ENCODE measurements at places on chromosomes 6 and 20.

DNA sequence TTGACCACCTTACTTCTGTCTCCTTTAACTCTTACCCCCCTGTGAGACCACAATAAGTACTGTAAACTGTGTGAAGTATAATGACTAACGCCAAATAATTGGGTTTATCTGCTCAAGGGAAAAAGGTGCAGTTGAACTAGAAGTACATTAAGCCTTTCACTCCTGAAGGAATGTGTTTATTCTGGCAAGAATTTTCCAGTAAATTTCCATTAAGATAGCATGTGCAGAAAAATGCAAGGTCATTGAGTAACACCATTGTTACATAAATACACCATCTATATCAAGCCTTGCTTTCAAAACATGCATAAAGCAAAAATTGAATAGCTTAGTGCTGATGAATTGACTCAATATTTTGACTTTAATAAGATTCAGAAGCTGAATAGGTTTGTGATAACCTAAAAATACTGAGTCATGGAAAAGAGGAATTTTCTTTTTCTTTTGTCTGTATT is 65.4 kb downstream of the ARHGAP18 start:
- DNase-seq, result no peak

GRCh38 chr20:63310265-63310991 is 17.4 kb downstream of the COL20A1 start:
- no peak for DNase-seq

- DNase-seq, result no peak
These were observed 193.1 kb upstream of the ARG1 start for GRCh38 chr6:131379948-131380347.

DNA sequence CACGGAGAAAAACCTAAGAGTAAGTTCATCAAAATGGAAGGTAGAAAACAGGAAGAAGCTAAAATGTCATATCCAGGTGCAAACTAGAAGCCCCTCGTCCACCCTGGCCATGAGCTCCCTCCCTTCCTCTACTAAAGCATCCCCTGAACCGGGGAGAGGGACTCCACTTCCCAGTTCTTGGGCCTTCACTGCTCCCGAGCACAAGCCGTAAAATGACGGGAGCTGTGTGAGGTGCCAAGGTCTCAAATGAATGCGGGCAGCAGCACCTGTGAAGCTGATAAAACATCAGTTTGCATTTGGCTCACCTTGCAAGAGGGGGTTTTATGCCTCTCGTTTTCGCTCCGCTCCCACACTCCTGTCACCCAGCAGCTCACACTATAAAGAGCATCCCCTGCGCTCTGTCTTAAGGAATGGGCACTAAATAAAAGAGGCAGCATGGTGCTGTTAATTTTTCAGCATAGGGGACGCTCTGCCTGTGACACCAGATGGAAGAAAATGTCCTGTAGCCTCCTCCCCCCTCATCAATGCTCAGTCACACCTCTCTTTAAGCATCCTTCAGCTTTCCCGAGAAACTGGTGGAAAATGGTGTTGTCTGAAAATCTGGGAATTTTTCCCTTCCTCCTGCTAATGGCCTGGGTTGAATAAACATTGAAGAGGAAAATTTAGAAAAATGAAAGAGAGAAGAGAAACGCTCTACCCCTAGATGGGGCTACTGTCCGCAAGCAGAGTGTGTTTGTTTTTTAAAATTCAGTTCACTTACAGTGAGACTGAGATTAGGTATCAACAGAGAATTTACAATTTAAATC is 563.0 kb upstream of the AGPAT4 start:
- DNase-seq, result no peak

GRCh38 chr6:95723638-95724037 is 146.3 kb downstream of the MANEA start:
- no peak for DNase-seq

- DNase-seq, result no peak
These were observed 21.9 kb downstream of the MEP1A start for GRCh38 chr6:46815130-46815529.

DNA sequence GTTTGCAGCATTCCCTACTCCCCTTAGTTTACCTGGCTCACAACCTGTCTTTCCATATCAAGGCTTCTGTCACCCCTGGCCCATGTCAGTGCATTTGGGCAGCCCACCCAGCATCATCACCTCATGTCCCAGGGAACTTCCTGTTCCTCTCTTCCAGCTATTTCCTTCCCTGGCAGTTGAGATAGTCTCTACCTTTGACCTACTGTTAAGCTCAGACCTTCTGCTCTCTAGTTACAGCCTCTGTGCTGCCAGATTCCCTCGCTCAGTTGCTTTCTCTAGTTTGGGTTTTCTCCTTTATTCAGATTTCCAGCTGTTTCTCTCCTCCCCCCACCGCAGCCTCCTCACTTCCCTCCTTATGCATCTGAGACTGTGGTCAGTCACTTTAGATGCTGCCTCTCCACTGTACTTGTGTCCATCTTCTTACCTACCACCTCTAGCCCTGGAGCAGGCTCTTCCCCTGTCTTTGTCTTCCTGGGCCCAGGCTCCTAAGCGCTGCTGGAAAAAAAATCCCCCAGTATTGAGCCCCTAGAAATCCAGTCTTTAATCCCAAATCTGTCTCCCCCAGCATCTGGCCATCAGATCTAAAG is 16.3 kb downstream of the PTPN1 start:
- DNase-seq, result no peak

GRCh38 chr6:146027586-146028251 is 1.1 kb upstream of the GRM1 start:
- DNase-seq, result no peak

GRCh38 chr6:73733791-73734190 is 37.8 kb downstream of the CD109 start:
- no peak for DNase-seq

DNA sequence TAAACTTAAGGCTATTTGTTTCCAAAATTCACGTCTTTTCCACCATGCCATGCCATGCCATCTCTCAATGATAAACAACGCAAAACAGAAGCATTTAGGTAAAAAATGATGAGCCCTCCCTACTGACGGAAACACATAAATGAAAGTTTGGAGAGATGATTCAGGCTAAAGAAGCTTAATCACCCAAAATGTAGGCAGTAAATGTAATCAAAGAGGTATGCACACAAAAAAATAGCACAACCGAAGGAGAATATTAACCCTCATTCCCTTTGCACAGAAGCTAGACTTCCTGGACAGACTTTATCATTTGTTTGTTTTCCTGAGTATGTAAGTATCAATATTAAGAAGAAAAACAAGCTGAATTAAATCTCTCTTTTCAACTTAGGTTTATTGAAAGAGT is 28.8 kb downstream of the DCDC2 start:
- no peak for DNase-seq

DNA sequence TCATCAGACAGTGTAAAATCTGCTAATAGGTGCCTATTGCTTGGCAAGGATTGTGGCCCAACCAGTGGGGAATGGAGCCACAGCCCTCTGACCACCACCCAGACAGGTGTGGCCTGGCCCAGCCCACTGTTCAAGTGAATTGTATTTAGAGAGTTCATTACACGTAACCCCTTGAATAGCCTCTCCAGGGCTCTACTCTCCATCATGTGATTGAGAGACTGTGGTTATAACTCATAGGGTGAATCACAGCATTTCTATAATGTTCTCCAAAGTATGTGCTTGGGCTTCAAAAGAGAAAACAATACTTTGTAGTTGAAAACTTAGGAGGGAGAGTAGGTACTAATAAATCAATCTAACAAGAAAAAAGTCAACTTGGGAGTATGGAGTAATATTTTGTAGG is 38.4 kb downstream of the ALDH8A1 start:
- DNase-seq, result no peak

DNA sequence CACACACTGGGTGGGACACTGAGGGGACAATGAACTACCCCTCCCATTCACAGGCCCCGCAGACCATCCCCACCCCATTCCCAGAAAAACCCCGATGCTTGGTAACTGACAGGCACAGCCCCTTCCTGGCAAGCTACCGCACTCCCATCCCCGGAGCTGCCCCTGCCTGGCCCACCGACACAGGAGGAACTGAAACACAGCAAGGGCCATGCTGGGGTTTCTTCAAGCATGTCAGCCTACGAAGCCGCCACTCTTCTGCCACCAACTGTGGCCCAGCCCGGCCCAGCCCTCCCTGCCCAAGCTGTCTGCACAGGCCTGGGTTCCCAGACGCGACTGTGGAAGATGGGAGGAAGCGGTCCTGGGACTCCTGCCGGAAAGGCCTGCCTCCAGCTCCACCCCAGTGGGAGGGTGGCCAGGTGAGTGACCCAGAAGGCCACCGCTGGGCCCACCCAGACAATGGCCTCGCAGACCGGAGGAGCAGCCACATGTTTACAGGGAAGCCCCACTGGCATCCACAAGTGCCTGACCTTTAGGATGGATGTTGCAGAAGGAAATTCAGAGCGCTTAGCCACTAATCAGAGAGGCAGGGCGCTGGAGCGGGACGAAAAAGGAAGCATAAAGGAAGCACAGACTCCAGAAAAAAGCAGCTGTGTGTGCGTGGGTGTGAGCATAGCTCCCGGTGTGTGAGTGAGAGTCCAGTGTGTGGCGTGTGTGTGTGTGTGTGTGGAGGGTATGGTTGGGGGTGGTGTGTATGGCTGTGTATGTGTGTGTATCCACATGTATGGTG is 91.6 kb downstream of the PRND start:
- DNase-seq, result no peak

DNA sequence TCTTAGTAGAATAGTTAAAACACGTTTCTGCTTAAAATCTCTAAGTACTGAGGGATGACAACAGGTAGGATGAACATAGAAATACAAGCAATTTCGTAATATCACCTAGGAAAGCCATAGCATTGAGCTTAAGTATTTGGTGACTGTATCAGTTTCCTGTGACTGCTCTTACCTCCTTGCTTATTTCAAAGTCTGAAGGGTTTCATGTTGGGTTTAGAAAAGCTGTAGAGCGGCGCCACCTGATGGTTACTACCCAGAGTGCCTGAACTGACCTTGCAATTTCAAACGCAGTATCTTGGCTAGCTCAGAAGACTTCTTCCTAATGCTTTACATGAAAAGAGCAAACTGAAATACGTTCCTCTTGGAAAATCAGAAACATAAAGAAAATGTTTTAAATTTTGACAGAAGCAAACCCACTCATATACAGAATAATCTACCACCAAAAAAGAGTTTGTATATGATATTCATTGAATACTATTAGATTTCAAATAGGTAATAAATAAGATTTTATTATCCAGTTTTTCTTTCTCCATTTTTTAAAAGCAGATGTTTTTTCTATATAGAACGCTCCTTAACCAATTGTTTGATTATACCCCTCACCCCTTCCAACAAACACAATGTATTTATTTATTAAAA is 82.3 kb upstream of the RIPOR2 start:
- DNase-seq, result peak; percentile 53

DNA sequence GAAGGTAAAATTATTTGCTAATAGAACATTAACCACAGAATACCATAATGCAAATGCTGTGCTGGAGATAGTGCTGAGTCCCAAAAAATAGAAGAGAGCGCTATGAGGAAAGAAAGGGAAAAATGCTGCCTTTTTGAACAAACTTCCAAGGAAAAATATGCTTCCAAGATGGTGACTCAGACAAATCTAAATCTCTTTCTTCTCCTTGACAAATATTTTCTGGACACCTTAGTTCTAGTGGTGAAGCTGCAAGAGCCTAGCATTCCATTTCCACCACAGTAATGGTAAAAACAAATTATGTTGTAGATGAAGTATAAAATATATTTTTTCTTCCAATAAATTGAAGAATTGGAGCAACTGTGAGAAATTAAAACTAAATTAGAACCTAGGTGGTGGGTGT is 155.6 kb upstream of the TBX18 start:
- DNase-seq, result no peak

GRCh38 chr6:140538926-140539325 is 1164.5 kb upstream of the CITED2 start:
- DNase-seq, result no peak

- DNase-seq, result no peak
These were observed 317.1 kb downstream of the BMP7 start for GRCh38 chr20:56949318-56949717.

- DNase-seq, result no peak
These were observed 47.6 kb upstream of the NNAT start for GRCh38 chr20:37473249-37474000.

DNA sequence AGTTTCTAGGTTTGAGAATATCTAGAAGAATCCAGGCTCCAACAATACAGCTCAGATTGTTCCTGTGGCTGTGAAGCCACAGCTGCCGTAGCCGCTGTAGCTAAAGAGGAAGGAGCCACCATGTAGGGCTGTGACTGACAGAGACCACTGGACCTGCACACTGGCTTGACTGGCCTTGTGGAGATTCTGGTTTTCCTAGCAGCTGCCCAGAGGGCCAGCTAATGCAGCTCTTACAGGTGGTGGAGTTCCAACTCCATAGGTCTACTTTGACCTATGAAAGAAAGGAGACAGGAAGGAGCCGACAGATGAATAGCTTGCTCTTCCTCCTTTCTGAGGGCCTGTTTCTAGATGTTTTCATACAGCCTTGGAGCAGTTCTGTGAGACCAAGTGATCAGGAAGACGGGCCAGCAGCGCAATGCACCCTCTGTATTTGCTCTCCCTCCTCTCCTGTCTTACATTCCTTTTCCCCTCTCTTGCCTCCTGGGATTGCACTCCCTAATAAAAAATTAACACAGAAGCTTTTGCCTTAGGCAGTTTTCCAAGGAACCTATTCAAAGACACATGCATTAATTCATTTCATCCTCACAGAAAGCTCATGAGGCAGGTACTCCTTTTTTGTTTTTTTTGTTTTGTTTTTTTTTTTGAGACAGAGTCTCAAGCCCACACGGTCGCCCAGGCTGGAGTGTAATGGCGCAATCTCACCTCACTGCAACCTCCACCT is 51.8 kb upstream of the MYB start:
- DNase-seq, result no peak

GRCh38 chr6:32692019-32692418 is 25.6 kb upstream of the HLA-DQB1 start:
- DNase-seq, result peak; percentile 25

DNA sequence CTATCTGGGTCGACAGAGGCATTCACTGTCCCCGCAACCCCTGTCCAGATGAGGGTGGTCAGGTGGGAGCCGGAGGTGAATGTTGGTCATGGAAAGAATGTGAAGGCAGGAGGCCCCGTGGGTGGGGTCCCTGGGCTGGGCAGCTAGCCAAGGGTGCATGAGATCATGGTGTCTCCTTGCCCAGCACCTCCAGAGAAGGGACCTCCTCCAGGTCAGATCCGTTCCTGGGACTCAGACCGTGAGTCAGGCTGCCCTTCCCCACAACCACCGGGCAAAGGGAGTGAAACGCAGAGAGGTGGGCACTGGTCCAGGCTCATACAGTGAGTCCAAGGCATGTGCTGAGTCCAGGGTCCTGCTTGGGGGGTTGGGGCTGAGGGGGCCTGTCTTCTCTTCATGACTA is 3.5 kb downstream of the FOXS1 start:
- no peak for DNase-seq

GRCh38 chr6:21213492-21213891 is 380.1 kb upstream of the SOX4 start:
- DNase-seq, result no peak

GRCh38 chr6:155248008-155249001 is 15.5 kb upstream of the CLDN20 start:
- DNase-seq, result no peak

DNA sequence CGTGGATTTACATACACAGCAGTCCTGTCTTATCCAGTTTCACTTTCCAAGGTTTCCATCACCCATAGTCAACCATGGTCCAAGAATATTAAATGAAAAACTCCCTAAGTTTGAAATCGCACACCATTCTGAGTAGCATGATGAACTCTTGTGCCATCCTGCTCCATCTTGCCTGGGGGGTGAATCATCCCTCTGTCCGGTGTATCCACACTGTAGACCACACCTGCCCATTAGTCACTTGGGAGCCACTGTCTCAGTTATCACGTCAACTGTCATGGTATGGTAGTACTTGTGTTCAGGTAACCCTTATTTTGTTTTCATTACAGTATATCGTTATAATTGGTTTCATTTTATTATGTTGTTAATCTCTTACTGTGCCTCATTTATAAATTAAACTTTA is 38.5 kb downstream of the PTGIS start:
- DNase-seq, result no peak
